Stimulated activated CD4-positive, alpha-beta T cell treated with anti-CD3 and anti-CD28 coated beads, Interleukin-1b, Interleukin-23, amount 100 ng/mL, for 48 hours (primary cell): ENCODE measurements at places on chromosomes 3 and 15.

DNA sequence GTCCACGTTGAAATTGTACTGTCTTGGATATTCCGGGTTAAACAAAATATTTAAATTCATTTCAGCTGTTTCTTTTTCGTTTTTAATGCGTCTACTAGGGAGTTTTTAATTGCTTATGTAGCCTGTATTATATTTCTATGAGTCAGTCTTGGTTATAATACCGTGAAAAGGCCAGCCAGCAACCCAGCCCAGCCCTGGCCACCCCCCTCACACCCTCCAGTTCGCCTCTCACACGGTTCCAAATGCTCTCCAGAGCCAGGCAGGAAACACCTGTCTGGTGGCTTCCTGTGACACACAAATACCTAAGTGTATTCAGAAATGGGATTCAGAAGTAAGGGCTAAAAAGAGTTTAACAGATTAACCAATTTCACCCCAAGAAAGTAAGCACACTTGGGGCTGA, 4.4 kb downstream of the SH3BP5 start:
- DNase-seq, result peak; percentile 19

GRCh38 chr3:42300013-42300412, 34.0 kb upstream of the CCK start:
- DNase-seq, result peak; percentile 9

DNA sequence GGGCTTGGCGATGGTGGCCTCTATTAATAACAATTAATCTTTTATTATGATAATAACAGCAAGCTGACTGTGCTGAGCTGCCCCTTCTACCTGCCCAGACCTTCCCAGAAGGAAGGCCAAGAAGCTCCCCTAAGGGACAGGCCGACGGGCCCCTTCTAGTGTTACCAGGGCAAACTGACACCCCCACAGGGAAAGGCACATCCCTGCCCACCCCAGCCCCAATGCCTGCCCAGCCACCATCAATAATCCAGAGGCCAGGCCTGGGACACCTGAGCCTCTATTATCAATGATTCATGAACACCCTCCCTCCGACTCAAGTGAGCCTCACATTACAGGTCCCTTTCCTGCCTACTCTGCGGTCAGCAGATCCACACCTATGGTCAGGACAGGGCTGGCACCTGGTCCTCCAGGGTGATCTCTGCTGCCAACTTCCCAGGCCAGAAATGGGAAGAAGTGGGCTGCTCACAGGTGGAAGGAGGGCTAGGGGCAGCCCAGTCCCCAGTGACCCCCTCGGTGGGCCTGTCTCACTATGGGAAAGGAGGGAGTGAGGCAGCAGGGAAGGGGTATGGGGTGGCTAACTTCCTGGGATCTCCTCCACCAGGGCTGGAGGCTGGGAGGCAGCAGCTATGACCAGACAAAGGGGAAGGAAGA, 1.8 kb downstream of the TWF2 start:
- DNase-seq, result no peak

GRCh38 chr3:10514407-10515069, 9.2 kb upstream of the ATP2B2 start:
- DNase-seq, result no peak

DNA sequence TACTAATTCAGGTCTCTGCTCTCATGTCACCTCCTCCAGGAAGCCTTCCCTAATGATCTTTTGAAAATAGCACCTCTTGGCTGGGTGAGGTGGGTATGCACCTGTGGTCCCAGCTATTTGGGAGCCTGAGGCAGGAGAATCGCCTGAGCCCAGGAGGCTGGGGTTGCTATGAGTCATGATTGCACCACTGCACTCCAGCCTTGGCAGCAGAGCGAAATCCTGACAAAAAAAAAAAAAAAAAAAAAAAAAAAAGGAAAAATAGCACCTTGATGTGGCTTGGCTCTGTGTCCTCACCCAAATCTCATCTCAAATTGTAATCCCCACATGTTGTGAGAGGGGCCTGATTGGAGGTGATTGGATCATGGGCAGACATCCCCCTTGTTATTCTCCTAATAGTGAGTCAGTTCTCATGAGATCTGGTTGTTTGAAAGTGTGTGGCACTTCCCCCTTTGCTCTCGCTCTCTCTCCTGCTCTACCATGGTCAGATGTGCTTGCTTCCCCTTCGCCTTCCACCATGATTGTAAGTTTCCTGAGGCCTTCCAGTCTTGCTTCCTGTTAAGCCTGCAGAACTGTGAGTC, 11.2 kb upstream of the RNU6-1 start:
- no peak for DNase-seq
